Ecto neural progenitor cell (in vitro differentiated cells): ENCODE measurements at places on chromosomes 7 and 10.

DNA sequence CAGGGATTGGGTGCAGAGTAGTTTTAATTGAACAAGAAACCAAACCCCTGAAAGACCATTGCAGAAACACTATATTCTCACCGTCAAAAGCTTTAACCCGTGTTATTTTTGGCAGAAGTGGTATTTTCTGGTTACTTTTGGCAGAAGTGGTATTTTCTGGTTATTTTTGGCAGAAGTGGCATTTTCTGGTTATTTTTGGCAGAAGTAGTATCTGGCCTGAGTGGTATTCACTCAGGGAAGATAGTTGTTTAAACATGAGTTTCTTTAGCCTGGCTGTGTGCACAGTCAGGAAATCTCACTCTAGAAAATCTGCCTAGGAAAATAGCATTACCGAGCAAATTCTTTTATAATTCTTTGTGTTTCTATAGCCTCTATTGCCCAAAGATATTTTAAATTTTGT is 322.7 kb downstream of the GFRA1 start:
- DNase-seq = no peak

GRCh38 chr7:39468808-39469374 is 97.3 kb upstream of the YAE1 start:
- no peak for DNase-seq

- DNase-seq = no peak
These were observed 15.2 kb downstream of the BRAT1 start for GRCh38 chr7:2540133-2540532.

DNA sequence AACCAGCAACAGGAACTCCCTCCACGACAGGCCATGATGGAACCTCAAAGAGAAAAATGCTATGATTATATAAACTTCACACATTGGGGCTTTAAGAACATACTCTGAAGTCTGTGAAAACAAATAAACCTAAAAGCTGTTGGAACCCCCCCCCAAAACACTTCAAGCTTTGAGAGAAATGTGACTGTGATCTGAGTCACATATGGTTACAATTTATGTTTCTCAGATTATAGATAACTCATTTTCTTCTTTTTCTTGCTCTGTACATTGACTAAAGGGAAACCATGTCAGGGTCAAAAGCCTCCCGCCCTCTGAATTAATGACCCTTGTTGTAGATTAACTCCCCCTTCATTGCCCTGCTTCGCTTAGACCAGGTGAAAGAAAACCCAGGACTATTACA is 15.8 kb downstream of the VOPP1 start:
- no peak for DNase-seq

GRCh38 chr7:78528964-78529363 is 730.4 kb downstream of the PHTF2 start:
- no peak for DNase-seq

DNA sequence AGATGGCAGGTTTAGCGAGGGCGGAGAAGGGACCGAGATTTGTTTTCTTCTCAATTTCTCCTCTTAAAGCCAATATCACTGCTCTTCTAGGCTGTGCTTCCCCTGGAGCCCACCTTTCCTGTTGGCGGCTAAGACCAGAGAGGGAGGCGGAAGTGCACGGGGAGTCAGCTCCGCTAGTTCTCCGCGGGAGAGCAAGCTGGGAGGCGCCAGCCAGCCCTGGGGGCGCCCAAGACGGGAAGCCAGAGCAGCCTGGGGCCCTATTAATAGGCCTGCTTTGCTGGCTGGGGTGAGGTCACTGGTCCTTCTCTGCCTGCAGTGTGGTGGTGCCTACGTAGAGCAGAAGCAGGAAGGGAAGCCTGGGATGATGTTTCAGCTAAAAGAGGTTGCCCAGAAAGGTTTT is 61.6 kb downstream of the LSM5 start:
- no peak for DNase-seq

DNA sequence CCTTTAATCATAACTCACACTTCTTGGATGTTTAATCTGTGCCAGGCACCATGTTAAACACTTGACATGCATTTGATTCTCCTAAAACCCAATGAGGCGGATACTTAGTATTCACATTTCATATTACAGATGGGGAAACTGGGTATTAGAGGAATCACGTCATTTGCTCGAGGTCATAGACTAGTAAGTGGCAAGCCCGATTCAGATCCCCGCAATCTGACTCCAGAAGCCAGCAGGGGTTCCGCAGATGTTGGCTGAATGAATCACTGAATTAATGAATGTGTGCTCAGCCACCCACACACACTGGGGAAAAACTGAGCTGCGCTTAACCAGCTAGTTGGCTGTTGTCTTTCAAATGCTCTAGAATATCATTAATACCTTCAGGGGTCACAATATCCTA is 22.5 kb upstream of the ENO4 start:
- DNase-seq = no peak

GRCh38 chr7:102132209-102132752 is 154.4 kb upstream of the SH2B2 start:
- no peak for DNase-seq

DNA sequence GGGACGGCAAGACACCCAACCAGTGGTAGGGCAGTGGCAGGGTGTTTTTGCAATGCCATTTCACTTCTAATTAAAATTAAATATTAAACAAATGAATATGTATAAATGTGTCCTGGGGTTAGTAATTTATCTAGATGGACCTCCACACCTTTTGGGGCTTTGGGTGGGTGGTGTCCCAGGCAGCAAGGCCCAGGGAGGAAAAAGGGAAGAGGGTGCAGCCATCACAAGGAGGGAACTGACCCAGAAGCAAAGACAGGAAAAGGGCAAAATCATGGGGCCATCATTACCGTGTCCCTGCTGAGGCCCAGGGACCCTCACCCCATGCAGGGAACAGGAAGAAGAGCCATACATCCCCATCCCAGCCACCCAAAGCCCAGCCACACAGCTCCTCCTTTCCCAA is 204.6 kb downstream of the GRID1 start:
- DNase-seq = no peak

DNA sequence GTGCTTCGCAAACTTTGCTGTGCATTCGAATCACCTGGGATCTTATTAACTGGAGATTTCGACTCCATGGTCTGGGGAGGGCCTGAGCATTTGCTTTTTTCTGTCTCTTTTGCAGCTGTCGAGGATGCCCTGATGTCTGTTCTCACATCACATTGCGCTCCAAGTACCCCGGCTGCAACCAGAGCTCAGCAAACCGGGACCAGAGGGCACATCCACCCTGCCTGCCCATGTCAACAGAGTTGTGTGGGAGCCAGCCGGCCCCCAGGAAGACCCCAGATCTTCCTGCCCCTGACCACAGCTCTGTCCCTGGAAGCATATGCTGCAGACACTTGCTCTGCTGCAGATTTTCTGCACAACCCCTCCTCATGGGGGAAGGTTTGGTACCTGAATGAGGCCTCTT is 180.8 kb downstream of the ADARB2 start:
- no peak for DNase-seq

DNA sequence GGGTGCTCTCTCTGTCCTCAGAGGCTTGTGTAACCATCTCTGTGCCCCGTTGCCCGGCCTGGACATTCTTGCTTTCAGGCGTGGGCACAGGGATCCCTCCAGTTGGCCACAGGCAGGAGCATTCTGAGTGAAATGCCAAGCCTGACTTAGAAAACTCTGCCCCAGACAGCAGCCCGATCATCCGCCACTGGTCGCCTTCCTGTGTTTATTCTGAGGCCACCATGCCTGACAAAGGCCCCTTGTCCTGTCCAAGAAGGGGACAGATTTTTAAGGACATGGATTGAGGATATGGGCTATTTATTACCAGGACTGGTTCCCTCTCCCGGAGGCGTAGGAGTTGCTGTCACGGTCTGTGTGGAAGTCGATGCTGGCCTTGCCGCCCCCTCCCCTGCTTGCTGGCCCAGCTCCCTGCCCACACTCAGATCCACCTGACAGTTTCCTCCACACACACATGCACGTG is 54.3 kb downstream of the SPOCK2 start:
- DNase-seq = no peak

GRCh38 chr10:119208553-119208940 is 1.2 kb downstream of the GRK5 start:
- DNase-seq = no peak

DNA sequence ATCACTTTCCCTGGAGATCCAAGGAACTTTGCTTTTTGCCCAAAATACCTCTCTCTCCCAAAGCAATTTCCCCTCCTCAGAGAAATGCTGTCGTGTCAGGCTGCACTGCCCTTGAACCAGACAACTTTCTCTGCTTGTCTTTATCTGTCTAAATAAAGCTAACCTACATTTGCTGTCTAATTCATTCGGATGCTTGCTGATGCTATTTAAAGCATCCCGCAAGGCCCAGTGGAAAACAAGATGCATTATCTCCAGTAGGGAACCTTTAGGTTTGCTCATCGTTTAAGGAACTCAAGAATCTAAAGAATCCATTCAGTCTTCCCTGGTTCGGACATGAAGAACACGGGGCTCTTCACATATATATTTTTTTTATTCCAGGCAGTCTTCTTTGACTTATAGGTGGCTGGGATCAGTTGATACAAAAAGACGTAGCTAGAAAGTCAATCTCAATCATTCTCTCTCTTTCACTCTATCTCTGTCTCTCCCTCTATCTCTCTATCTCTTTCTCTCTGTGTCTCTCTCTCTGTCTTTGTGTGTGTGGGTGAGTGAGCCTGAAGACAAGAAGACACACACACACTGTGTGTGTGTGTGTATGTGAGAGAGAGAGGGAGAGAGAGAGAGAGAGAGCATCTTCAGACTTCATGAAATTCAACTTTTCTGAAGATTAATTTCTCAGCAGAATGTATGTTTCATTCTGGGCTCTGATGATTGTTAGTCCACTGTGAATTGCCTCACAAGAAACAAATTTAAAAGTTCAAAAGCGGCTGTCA is 92.8 kb upstream of the MKLN1 start:
- no peak for DNase-seq

GRCh38 chr10:105398202-105398601 is 757.1 kb downstream of the SORCS3 start:
- no peak for DNase-seq

GRCh38 chr7:17103170-17103569 is 195.3 kb upstream of the AHR start:
- no peak for DNase-seq

- no peak for DNase-seq
These were observed 13.8 kb downstream of the SUFU start for GRCh38 chr10:102517553-102517952.

GRCh38 chr7:74059037-74059436 is 24.6 kb upstream of the LIMK1 start:
- no peak for DNase-seq
